GM23248 (cell line): ENCODE measurements at places on chromosomes 3 and 15.

DNA sequence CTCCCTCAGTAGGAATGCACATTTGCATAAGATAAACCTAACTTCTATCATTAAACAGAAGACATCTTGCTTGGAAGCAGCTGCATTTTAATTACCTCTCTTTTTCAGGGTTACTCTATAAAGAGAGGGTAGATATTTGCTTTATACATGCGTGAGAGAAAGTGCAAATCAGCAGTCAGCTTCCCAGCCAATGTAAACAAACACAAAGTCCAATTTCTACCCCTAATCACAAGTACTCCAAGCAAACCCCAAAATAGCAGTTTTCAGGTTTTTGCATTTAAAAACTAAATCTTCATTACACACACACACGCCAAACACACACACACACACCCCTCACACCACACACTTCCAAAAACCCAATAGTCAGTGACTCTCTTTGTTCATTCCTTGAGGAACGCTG lies 303.9 kb upstream of the ALCAM start:
- no peak for DNase-seq

DNA sequence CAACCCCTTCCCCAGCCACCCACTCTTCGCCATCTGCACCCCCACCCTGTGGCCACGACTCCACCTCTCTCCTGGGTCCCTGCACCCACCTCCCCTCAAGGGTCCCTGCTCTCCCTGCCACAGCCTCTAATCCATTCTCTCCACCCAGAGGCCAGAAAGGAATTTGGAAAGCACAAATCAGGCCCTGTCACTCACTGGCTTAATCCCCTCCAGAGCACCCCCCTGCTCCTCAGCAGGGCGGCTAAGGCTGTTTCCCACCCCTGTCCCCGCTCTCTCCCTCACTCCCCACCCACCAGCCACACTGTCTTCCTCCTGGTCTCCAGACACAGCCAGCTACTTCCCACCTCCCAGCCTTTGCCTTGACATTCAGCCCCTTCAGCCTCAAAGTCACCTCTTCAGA lies 150.0 kb upstream of the LINGO1 start:
- DNase-seq, result no peak

DNA sequence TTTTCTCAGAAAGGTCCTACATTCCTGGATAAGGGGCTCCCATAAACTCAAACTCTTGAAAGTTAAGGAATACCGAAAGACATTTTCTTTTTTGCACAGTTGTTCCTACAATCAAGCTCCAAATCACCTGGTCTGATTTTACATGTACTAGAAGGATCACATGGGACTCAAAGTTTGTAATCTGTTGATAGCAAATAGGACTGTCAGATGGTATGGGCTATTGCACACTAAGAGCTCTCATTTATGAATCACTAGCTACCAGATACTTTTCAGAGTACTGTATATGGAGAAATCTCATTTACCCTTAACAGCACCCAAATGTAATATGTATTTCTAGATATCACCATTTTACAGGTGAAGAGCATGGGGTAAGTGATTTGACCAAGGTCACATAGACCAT lies 49.5 kb upstream of the CMSS1 start:
- peak; percentile 28 for DNase-seq

DNA sequence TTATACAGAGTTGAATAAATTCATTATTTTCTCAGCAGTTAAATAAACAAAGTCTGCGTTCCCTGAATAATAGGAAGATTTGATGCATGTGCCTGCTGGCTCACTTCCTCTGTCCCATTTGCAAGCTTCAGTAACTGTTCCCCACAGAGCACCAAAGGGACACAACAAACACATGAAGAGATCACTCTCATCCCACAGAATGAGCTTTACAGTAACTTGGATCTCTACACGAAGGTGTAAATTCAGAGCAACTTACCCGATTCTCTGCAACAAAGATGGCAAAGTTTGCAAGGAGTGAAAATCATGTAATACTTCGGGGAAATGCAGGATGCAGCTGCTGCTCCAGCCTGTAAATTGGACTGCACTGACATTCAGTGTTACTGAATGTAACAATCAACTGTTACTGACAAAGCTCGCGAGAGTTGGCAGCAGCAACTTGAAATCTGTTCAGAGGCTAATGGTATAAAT lies at the start of gene BCHE:
BCHE (minus strand) TSS at position 366 of the 468 bp plus-strand sequence. CDS start 6,390 bp downstream, outside the sequence.
- DNase-seq, result no peak

GRCh38 chr3:54215521-54215920 lies 93.2 kb downstream of the CACNA2D3 start:
- DNase-seq, result no peak

GRCh38 chr3:180320631-180321030 lies 281.3 kb upstream of the TTC14 start:
- DNase-seq, result peak; percentile 30

DNA sequence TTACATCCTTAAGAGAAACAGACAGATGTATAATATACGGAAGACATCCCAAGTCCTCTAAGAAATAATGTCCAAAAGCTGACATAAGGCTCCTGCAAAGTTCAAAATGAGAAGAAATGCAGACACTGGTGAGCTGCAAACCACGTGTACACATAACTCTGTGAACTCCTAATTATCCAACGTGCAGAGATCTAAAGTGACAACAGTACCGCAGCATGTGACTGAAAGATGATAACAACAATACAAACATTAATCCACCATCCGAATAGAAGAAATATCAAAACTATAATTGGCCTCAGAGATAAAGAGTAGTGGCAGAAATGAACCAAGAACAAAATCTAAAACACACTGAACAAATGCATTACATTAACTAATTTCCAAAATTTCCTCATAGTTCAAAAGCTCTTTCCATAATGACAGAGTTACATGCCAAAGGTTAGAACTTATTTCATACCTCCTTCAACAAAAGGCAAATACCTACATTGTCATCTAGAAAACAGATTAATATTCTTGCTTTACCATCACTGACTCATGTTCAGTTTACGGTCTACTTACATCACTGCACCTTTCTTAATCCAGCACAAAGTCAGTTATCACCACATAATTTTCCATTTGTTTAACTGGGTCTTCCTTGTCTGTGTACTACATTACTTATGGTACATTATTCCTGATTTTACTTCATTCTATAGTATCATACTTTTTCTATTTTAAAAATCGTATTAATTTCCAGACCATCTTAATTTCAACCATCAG lies 2.2 kb downstream of the PDCD10 start:
- peak; percentile 28 for DNase-seq

GRCh38 chr3:185282696-185283373 lies 29.0 kb upstream of the EHHADH start:
- DNase-seq, result peak; percentile 99
